ENCODE measurements at places on chromosomes 5 and 9. TPM values are rescaled to one million over a fixed set of nuclear protein-coding genes. Genes with fewer than 3 reads are reported as not detected.

GRCh38 chr5:130104895-130105688 lies 200.8 kb downstream of the CHSY3 start:
- DNase-seq: no peak

DNA sequence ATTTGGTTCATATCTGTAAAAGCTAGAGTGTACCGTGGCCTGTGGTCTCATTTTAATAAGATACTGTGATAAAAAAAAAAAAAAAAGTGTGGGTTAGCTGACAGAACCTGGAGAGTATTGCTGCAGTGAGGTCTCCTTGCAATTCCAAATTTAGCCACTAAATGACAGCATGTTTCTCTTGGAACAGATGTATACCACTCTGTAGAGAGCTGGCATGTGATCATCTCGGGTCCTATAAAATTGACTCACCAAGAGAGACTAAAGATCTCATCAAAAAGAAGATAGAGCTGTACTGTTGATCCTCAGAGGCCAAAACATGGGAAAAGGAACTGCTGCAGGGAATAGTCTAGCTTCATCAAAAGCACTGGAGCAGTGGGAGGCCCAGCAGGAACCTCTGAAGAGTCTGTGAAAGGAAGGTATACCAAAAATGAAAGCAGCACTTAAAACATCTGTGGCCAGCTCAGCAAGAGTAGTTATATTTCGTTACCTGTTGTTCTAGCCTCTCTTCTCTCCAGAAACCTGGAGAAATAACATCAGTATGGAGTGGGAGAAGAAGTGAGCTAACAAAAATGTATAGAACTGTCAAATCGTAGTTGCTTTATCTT lies 826.8 kb downstream of the EFNA5 start:
- peak; percentile 25 for DNase-seq

DNA sequence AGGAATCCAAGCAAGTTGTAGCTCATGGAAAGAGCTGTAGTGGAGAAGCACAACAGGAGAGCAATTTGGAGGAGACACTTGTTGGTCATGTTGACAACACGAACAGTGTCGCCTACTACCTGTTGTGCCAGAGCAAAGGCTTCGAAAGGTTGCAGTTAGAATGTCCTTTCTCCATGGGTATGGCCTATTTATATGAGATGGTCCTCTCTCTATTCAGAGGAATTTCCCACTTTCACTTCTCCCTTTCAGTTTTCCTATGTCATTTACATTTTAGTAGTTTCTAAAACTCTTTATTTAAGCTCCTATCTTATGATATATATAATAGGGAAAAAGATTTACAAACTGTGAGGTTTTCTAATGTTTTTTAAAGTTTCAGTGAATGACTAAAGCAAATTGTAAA lies at the start of gene IFNB1:
IFNB1 (minus strand) TSS at position 162 of the 400 bp plus-strand sequence; CDS start at position 89, 73 bp downstream.
- DNase-seq: no peak

Gene FOXD4L6
- not detected for total RNA-seq

Gene SNCAIP
- total RNA-seq: 0.39 TPM

Gene ZNF462
- 17.8 TPM for total RNA-seq

Gene GLRA1
- not detected for total RNA-seq

DNA sequence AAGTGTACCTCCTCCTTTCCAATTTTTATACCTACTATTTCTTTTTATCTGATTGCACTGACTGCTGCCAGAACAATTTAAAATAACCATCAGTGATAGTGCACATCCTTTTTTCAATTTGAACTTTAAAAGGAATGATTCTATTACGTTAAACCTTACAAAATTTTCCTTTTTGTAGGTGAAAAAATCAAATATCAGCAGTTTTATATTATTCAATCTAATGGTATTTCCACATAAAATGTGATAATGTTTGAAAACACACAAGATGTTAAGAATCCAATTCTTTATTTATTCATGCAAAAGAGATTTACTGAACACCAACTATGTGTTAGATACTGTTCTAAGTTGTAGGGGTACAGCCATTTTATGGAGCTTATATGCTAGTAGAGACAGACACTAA lies 105.7 kb downstream of the GDNF start:
- DNase-seq: no peak

GRCh38 chr5:16565118-16565517 lies 51.7 kb downstream of the RETREG1 start:
- DNase-seq: no peak

Gene LECT2
- not detected for total RNA-seq

Gene C7
- 0.84 TPM for total RNA-seq

GRCh38 chr9:88724331-88724730 lies 189.4 kb downstream of the NXNL2 start:
- DNase-seq: no peak

Gene PPIC
- 139 TPM for total RNA-seq

GRCh38 chr5:130045334-130045733 lies 141.1 kb downstream of the CHSY3 start:
- no peak for DNase-seq

DNA sequence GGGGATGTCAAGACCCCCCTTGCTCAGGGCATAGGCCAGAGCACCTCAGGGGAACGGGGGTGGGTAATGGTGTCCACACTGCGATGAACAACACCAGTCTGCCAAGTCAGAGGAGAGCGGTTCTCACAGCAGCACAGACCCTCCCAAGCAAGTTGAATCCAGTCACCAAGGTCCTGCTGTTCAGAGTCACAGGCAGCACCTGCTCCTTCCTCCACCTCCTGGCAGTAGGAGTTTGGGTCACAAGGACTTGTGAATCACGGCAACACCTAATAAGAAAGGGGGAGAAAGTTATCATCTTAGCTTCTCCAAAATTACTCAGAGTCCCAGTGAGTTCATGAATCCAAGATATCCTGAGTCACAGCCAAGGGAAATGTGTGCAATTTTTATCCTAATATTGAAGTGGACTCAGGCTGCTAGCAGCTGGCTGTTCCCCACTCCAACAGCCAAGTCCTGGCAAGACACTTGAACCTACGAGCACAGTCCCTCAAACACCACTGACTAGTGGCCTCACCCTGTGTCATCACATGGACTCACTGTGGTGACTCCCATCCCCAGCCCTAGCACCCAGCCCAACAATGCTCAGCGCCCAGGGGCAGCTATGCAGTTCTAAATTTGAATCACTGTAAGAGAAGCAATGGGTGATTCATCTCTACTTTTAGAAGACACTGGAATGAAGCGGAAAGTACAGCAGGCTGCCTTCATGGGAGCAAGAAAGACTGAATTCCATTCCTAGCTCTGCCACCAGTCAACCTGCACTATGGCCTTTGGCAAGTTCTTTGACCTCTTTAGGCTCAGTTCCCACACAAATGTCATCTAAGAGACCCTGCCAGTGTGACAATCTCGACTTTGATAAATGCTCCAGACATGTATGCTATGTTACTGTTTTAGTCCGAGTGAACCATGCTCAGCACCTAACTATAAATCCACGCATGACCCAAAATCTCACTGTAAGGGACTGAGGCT lies 113.7 kb downstream of the KLHL3 start:
- DNase-seq: peak; percentile 92

- DNase-seq: no peak
Observed at GRCh38 chr5:98916540-98916939, 12.3 kb downstream of the CHD1 start.

DNA sequence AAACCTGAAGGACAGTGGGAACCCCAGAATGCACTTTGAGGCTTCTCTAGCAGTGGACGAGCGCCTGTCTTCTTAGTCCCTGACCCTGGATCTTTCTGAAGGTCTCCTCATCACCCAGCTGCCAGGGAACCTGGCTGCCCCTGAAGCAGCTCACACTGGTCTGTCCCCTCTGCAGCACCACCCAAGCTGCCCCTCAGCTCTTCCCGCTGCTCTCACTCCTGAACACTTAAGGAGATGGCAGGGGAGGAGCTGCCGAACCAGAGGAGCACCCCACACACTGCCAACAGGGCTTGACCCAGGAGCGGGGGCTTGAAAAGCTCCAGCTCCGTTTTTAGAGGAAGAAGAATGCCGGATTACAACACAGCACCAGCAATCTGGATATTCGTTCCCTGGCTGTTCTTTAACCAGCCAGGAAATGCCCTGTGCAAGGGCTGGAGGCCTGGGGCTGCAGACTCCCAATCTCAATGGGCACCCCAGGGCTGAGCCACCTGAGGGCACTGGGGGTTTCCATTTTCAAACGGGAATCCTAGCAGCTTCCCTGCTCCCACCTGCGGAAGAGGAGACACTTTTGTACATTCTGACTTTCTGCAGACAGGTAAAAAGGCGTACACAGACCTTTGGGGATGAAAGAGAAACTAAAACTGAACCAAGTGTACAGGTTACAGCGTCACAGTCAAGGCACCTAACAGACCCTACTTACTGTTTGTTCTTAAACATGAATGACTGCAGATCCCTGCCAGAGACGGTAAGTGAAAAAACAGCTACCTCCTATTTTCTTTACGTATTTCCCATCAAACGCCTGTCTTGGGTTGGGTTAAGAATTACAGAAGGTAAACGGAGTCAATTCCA lies 36.3 kb downstream of the GOLM1 start:
- DNase-seq: no peak

Gene CPLANE1
- 20.2 TPM for total RNA-seq

- DNase-seq: no peak
Observed at GRCh38 chr9:6922680-6923079, 164.9 kb downstream of the KDM4C start.

DNA sequence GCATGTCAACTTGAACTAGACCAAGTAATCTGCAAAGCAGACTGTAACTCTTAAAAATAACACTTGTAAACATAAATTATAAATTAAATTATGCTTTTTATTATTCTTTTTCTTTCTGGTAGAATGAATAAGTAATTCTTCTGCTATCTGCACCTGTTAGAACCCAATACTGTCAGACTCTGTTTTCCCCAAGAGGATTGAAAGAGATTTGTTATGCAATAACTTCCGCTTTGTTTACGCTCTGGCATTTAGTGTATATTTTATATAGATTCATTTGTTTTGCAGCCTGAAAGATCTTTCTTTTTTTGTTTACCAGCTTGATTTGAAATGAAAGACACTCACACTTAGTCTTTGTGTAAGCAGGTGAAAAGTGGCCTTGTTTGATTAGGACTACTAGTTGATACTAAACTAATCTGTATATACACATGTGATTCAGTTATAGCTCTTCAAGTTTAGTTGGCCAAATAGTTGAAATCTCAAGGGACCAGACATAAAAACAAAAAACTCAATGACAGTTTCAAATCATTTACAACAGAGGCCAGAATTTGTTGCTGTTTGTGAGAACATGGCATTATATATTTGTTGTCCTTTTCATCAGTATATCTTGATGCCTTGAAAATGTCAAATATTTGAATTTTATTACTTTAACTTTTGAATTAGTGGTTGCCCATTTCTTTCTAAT lies 155.8 kb downstream of the PBX3 start:
- DNase-seq: no peak

GRCh38 chr9:113530022-113530635 lies 66.6 kb downstream of the RGS3 start:
- peak; percentile 23 for DNase-seq

GRCh38 chr9:15104826-15105420 lies 194.7 kb upstream of the FREM1 start:
- DNase-seq: peak; percentile 33

DNA sequence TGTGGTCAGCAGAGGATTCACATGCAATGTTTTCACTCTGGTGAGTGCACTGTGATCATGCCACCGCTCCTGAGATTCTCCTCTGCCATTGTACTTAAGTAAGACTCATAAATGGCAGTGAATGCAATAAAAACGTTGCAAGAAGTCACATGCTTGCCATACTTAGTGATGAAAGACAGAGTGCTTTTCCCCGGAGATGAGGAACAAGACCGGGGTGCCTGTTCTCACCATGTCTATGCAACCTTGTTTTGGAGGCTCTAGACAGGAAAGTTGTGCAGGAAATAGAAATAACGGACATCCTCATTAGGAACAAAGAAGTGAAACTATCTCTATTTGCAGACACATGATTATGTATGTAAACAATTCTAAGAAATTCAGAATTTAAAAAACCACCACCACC lies 84.7 kb upstream of the IRX2 start:
- no peak for DNase-seq

Gene LHX2
- 5.3 TPM for total RNA-seq

GRCh38 chr5:89336111-89336510 lies 453.1 kb upstream of the MEF2C start:
- DNase-seq: no peak

- no peak for DNase-seq
Observed at GRCh38 chr5:35554016-35554415, 63.6 kb upstream of the SPEF2 start.

GRCh38 chr9:130842545-130842944 lies 7.5 kb downstream of the ABL1 start:
- no peak for DNase-seq

GRCh38 chr5:142600611-142601358 lies 85.1 kb downstream of the FGF1 start:
- DNase-seq: peak; percentile 87

Gene TAS2R1
- total RNA-seq: not detected

DNA sequence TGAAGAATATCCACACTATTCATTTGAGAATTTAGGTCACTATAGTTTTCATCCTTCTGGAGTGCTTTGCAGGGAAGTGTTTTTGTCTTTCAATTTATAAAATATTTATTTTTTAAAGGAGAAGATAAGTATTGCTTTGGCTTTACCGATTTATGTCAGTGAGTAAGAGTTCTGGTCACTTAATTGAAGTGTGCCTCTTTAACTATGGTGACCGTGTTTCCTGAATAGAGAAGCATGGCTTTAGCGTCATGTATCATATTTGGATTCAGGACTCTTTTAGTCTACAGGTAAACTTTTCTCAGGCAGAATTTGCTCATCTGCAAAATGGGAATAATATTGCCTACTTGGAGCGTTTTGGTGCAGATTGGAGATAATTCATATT lies 902 bp downstream of the BDP1 start:
- DNase-seq: peak; percentile 18

DNA sequence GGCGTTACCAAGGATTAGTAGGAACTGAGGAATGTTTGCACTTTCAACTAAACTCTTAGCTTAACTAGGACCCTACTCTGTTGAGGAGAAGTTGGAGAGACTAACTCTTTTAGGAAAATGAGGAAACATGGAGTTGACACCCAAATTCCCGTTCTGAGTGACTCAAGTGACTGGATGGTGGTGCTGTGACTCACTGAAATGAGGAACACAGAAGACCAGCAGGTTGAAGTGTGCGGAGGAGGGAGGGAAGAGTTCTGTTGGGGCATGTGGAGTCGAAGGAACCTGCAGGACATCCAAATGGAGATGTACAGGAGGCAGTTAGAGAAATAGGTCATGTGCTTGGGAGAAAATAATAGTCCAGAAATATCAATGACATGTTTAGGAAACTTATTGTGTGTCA lies 8.2 kb downstream of the HEXB start:
- peak; percentile 8 for DNase-seq

- no peak for DNase-seq
Observed at GRCh38 chr9:37151812-37152211, 31.4 kb downstream of the ZCCHC7 start.

Data from M059J (cell line).